ENCODE measurements at places on chromosomes 3 and 15. TPM values are rescaled to one million over a fixed set of nuclear protein-coding genes. Genes with fewer than 3 reads are reported as not detected.

UBE2E2 gene
- total RNA-seq: 45.0 TPM

GP9 gene
- not detected for total RNA-seq

ABI3BP gene
- 0.05 TPM for total RNA-seq

DNA sequence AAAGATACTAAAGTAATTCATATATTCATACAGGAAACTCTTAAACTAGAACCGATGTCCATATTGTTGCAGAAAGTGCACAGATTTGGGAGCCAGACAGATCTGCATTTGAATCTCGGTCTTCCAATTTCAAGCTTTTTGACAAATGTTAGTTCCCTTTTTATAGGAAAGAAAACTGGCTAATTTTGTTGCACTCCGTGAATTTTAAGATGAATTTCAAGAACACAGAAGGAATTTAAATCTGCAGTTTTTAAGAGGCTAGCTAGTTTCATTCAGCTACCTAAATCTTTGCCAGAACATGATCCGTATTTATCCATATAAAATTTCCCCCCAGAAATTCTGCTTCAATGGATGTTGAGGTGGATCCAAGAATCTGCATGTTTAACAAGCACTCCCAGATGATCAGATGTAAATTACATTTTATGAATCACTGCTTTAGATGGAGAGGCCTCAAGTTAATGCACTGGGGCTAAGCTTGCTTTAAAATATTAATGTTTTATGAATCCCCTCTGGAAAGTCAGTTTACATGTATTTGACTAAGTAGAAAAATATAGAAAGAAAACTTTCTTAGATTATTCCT lies 1296.3 kb upstream of the CADM2 start:
- H3K27me3 ChIP-seq: no peaks in the 10 kb centered on the region
- H3K27ac ChIP-seq: no peak overlapping the region

DNA sequence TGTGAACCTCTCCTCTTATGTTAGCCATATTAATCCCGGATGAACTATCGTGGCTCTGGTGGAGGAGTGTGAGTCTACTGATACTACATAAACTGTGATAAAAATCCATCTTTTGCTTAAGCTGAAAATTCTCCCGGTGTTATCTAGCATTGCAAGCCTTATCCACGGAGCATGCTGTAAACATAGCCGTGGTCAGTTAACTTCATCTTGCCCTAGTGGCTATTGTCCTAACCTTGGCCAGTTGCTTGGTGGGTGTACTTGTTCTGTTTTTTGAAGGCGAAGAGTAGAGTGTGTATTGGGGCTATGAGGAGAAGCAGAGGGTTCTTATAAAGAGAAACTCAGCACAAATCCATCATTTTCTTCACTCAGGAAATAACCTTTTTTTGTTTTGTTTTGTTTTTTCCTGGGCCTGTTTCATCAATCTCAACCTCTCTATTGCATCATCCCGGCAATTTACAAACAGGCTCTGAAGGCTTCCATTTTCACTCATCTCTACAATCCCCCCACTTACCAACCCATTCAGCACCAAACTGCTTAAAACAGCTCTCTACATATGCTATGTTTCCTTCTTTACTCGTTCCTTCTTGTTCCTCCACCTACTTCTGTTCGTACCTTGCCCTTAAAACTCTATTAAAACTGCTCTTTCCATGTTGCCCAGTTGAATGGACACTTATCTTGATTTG lies 135.5 kb upstream of the PTX3 start:
- H3K27me3 ChIP-seq: no peaks in the 10 kb centered on the region
- no peak overlapping the region for H3K27ac ChIP-seq
- no peaks in the 10 kb centered on the region for H3K4me1 ChIP-seq
- DNase-seq: no peak

GRCh38 chr3:137217733-137218132 lies 259.9 kb downstream of the IL20RB start:
- H3K4me3 ChIP-seq: no peak overlapping the region
- H3K27ac ChIP-seq: no peak overlapping the region
- no peaks in the 10 kb centered on the region for H3K36me3 ChIP-seq
- DNase-seq: no peak

ITIH4 gene
- total RNA-seq: not detected

CYP8B1 gene
- not detected for total RNA-seq

DNA sequence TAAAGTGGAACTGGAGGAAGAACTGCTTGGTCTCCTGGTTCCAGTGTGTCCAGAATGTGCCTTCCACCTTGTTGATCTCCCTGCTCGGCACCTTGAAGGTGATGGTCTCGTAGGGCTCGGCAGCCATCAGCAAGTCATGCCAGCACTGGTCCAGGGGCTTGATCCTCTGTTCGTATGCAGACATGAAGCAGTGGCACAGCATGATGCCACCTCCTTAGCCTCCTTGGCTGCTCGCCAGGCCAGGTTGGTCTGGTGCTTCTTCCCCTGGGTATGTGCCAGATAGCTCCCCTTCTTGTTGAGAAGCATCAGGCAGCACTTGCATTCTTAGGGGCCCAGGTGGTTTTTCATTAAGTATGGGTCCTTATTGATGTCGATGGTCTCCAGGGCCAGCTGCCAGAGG lies 17.8 kb upstream of the TXNRD3 start:
- H3K27ac ChIP-seq: no peak overlapping the region
- no peak for DNase-seq
- peaks cover 5% of the 10 kb centered on the region for H3K27me3 ChIP-seq

DNA sequence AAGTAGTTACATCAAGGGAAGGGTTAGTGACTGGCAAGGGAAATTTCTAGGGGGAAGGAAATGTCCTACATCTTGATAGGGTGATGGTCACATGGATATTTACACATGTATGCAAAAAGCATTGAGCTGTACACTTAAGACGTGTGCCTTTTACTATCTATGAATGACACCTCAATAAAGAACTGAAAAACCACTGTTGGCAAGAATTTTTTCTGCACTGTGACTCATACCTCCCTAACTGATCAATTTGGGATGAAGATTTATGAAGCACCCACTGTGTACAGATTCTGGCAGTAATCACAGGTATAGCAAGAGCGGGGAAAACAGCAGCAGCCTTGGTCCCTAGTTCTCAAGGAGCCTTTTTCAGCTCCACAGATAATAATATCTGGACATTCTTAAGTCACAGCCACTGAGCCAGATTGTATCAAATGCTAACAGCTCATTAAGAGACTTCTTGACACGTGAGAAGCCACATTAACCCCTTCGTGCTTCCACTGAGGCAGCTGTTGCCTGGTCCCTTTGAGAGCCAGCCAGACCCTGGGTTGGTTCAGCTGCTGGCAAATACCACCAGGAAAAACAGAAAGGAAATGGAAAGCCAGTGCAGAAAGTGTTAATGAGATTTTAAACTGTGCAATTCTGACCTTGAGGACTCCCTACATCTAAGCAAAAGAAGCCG lies 32.0 kb upstream of the GALNT15 start:
- no peak for DNase-seq
- H3K27me3 ChIP-seq: no peaks in the 10 kb centered on the region
- peaks cover 80% of the 10 kb centered on the region for H3K4me1 ChIP-seq
- H3K4me3 ChIP-seq: no peak overlapping the region

DNA sequence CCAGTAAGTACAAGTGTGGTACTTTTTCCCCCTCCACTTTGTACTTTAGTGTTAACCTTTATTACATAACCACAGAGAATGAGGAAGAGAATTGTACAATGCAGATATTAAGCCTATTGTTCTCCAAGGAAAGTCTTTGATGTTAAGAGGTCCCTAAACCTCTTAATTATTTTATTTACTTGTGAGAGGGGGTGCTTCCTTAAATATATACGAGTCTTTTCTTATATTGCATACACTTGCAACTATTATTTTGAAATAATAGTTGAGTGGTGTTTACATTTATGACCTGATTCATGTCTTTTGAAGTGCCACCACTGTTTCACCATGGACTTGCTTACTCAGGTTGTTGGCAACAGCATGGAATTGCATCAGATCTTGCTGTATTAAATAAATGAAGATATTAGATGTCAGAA lies 10.1 kb downstream of the USP3 start:
- no peak overlapping the region for H3K4me3 ChIP-seq
- peaks cover 28% of the 10 kb centered on the region for H3K4me1 ChIP-seq
- DNase-seq: no peak

DNA sequence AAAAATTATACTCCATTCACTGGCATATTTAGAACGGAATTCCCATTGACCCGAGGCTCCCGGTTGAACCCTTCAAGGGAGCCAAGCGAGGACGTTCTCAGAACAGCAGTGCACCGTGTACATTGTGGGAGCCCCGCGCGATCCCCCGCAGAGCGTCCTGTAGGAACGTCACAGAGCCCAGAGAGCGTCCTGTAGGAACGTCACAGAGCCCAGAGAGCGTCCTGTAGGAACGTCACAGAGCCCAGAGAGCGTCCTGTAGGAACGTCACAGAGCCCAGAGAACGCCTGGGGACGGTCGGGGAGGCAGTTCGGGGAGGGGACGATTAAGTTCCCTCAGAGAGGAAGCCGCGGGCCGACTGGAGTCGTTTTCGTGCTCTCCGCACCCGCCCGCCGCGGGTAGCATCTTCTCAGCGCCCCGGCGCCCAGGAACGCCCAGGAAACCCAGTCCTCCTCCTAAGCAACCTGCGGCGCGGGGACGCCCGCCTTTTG lies 506 bp upstream of the ATP1B3 start:
- DNase-seq: peak; percentile 75
- H3K4me3 ChIP-seq: peak overlapping the region; percentile 98
- peak overlapping the region; percentile 93 for H3K27ac ChIP-seq
- no peaks in the 10 kb centered on the region for H3K27me3 ChIP-seq

SEMA5B gene
- not detected for total RNA-seq

DNA sequence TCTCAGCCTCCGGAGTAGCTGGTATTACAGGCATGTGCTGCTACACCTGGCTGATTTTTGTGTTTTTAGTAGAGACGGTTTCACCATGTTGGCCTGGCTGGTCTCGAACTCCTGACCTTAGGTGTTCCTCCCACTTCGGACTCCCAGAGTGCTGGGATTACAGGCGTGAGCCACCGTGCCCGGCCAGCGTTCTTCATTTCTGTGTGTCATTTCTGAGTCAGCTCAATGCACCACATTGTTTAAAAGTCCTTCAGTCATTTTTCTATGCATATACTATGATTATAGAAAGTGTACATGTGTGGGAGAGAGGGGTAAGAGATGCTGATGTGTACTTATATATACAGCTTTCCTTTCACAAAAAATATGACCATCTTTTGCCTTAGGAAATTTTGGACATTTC lies 2.1 kb downstream of the QTRT2 start:
- no peak overlapping the region for H3K4me3 ChIP-seq
- H3K27me3 ChIP-seq: no peaks in the 10 kb centered on the region
- no peaks in the 10 kb centered on the region for H3K36me3 ChIP-seq
- peaks cover 6% of the 10 kb centered on the region for H3K4me1 ChIP-seq

GRCh38 chr3:40116478-40117177 lies 192.9 kb upstream of the EIF1B start:
- DNase-seq: no peak
- H3K27me3 ChIP-seq: no peaks in the 10 kb centered on the region
- H3K36me3 ChIP-seq: no peaks in the 10 kb centered on the region

DNA sequence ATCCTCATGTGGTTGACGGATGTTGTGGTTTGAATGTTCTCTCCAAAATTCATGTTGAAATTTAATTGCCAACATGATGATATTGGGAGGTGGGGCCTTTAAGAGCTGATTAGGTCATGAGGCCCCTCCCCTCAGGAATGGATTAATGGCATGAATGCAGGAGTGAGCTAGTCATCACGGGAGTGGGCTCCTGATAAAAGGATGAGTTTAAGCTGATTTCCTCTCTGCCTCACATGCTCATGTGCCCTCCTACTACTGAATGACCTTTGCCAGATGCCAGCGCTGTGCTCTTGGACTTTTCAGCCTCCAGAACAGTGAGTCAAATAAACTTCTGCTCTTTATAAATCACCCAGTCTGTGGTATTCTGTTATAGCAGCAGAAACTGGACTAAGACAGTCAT lies 111.2 kb downstream of the MYO5A start:
- H3K27ac ChIP-seq: no peak overlapping the region
- DNase-seq: no peak
- H3K27me3 ChIP-seq: no peaks in the 10 kb centered on the region
- 0 out of 2 replicates have a peak, but pooled peaks cover 3% of the 10 kb centered on the region for H3K36me3 ChIP-seq
- no peak overlapping the region for H3K4me3 ChIP-seq
- peaks cover 7% of the 10 kb centered on the region for H3K4me1 ChIP-seq

TMEM44 gene
- total RNA-seq: 12.2 TPM

- DNase-seq: peak; percentile 63
- H3K36me3 ChIP-seq: no peaks in the 10 kb centered on the region
- peaks cover 8% of the 10 kb centered on the region for H3K4me1 ChIP-seq
- H3K4me3 ChIP-seq: no peak overlapping the region
- peaks cover 13% of the 10 kb centered on the region for H3K27me3 ChIP-seq
Measured at GRCh38 chr3:126389112-126389793, 5.5 kb upstream of the CFAP100 start.

GRCh38 chr15:24955531-24955921 lies 739 bp downstream of the SNRPN start:
- no peak for DNase-seq
- no peak overlapping the region for H3K27ac ChIP-seq
- peak overlapping the region; percentile 55 for H3K4me3 ChIP-seq
- H3K36me3 ChIP-seq: no peaks in the 10 kb centered on the region
- H3K27me3 ChIP-seq: no peaks in the 10 kb centered on the region
- 0 out of 2 replicates have a peak, but pooled peaks cover 5% of the 10 kb centered on the region for H3K4me1 ChIP-seq

DNA sequence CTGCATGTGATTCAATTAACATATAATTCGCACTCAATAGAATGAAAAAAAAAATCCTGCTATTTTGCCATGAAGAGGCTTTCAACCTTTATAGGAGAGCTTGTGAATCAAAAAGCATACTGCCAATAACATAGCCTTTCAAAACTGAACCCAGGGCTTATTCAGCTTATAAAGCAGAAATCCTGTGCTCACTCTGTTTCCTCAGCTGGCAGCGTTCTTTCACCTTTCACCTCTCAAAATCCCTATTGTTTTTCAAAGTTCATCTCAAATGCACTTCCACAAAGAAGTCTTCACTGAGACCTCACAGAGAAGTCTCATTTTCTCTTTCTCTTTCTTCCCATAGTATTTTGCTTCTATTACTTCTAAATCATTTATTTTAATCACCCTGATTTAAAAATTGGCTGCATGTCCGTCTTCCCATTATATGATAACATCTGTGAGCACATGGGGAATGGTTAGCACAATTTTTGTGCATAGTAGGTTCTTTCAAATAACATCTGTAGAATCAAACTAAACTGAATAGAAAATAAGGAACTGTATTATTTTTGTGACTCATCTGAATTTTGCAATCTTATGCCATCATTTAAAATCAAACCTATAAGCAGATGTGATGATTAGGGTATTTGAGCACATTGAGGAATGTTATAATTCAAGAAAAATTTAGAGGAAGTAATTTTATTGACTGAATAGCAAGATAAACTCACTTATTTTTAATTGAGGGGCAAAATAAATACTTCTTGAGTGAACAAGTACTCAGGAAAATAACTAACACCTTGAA lies 373.4 kb downstream of the NLGN1 start:
- H3K4me1 ChIP-seq: no peaks in the 10 kb centered on the region
- no peak overlapping the region for H3K4me3 ChIP-seq
- no peak overlapping the region for H3K27ac ChIP-seq
- no peak for DNase-seq
- H3K27me3 ChIP-seq: no peaks in the 10 kb centered on the region

Measured in SJSA1 (cell line).